ENCODE measurements at places on chromosomes 1 and 21.

DNA sequence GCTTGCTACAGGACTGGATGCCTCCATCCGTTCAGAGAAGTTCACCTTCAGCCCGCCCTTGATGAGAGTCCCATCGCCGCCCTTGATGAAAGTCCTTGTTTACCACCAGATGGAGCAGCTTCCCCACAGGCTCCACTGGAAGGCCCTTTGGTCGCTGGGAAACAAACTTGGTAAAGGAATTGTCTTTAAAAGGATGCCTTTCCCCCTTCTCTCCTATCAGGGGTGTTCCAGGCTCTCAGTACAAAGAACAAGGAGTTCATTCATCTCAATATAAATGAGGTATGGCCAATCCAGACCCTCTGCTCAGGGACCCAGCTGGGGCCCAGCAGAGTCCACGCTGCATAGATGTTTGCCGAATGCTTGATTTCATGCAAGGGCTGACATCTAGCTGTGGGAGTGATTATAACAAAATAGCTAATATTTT, 50.8 kb downstream of the CAPN9 start:
- no peak for DNase-seq

DNA sequence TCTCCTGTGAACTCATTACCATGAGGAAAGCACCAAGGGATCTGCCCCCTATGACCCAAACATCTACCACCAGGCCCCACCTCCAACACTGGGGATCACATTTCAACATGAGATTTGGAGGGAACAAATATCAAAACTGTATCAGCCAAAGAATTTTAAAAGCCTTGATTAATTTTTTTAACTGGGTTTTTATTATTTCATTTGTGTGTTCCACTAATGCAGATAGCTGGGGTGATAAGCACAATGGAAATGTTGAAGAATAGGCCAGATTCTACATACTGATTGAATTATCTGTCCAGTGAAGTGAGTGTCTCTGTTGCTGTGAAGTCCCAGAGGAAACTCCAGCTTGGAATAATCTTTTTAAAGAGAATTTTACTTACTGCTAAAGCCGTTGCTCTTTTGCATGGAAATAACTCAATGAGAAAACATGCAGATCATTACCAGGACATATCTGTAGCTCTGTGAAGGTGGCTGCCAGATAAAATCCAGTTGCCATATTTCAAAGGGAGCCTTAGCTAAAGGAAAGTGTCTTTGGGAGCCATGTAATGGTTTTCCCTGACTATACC, 44.4 kb upstream of the DHCR24 start:
- no peak for DNase-seq

GRCh38 chr1:47699492-47700235, 261.8 kb downstream of the FOXD2 start:
- no peak for DNase-seq

DNA sequence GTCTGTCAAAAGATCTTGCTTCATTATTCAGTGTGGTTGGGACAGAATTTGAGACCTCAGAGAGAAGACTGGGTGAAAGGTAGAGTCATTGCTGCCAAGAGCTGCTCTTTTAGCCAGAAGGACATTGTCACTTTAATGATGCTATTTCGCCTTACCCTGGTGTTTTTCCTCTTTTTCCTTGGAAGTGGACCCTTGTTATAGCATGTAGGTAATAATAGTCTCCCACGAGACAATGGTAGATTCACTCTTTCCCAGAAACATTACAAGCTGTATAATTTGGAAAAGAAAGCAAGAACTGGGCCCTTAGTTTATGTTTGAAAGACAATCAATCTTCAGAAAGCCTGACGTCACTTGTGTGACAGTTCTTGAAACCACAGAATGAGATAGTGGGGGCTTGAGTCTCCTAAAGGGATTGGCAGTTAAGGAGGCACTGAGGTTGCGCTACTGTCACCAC, 3.8 kb downstream of the SERTAD4 start:
- no peak for DNase-seq

DNA sequence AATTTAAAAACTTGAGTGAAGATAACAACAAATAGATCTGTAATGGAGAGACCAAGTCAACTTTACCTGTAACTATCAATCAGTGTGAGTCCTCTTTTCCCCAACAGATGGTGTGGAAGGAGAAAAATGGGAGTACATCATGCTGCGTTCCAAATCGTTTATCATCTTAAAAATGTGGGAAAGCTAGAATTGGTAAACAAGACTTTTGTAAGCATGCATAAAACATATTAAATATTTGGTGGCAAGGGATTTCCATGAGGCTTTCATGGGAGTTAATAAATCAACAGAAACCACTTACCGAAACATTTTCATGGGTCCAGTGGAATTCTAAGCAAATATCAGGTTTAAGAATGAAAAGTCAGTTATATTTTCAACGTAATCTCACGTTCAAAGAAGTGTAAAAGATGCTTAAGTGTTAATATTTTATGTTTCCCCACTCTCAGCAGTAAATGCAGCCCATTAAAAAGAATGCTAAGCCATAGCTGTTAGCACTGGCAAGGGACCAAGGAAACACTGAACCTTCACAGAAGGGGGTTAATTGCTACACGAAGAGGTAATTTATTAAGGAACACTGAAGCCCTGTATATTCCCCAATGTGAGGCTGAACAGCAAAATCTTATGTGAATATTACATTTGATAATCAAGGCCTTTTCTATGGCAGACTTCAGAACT, 117.0 kb downstream of the ZC3H11B start:
- no peak for DNase-seq

- no peak for DNase-seq
Measured at GRCh38 chr1:165407398-165407797, 37.5 kb downstream of the RXRG start.

- DNase-seq, result peak; percentile 57
Measured at GRCh38 chr1:27418326-27419185, 26.1 kb downstream of the GPR3 start.

DNA sequence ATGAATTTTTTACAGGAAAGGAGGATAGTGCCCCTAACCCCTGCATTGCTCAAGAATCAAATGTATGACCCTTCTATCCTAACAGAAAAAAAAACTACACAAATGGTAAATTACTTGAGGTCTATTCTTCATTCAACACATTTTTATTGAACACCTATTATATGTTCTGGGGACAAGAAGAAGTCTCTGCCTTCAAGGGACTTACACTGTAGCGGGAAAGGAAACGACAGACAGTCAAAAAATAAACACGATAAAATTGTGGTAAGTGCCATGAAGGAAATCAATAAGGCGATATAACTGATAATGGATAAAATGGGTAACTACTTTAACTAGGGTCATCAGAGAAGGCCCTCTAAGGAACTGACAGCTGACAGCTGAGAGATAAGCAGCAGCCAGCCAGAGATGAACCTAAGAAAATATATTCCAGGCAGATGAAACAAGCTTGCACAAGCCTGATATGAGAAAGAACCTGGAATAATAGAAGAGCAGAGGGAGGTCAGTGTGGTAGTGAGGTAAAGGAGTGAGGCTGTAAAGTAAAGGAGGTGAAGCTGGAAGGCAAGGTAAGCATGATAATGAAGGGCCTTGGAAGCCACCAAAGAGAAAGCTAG, 66.4 kb downstream of the PHTF1 start:
- no peak for DNase-seq

- DNase-seq, result no peak
Measured at GRCh38 chr1:200793677-200794076, 55.0 kb downstream of the CAMSAP2 start.

- no peak for DNase-seq
Measured at GRCh38 chr1:84073266-84073665, 70.8 kb upstream of the PRKACB start.

DNA sequence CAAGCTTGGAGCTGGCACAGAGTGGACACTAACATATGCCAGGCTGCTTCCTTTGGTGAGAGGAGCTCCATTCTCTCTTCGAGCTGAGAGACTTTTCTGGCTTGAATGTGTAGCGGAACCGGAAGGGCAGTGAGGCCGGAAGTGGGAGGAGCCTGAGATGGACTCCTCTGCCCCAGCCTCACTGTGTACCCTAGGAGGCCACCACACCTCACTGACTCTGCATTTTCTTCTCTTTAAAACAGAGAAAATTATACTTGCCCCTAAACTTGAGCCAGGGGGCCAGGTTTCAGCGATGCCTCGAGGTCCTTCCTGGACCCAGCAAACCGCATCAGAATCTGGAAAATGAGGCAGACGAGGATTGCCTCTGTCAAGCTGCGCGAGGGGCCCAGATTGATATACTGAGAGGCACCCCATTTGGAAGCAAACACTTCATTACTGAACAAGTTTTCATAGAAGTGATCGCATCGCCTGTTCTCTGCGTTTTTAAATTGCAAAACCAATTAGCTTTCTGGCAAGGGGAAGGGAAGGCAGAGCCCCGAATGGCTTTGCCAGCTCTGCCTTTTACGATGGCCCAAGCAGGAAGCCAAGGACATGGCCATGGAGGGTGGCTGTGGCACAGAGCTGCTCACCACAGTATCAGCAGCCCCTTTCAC, 708.1 kb downstream of the PTPRU start:
- DNase-seq, result no peak

DNA sequence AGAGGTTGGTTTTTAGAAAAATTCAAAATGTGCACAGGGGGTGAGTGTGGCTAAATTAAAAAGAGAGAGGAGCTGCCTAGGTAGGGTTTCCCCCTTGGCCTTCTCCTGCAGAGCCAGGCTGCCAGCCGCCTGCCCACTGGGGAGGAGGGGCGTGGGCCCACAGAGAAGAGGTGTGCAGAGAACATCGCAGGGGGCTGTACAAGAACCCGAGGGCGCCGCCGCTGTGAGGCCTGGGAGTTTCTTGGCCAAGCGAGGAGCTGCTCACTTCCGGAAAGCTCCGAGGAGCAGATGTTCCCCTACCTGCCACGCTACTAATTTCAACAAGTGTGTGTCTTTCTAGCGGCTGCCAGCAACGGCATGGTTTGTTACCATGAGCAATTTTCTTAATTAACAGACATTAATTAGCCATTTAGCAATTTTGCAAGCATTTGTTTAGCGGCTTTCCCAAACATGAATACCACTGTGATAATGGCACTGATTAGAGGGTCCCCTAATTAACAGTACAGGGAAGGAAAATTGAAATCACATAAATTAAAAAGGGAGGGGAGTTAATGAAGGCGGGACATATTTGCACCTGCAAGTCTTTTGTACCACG, 59.7 kb downstream of the MRPL37 start:
- DNase-seq, result no peak

DNA sequence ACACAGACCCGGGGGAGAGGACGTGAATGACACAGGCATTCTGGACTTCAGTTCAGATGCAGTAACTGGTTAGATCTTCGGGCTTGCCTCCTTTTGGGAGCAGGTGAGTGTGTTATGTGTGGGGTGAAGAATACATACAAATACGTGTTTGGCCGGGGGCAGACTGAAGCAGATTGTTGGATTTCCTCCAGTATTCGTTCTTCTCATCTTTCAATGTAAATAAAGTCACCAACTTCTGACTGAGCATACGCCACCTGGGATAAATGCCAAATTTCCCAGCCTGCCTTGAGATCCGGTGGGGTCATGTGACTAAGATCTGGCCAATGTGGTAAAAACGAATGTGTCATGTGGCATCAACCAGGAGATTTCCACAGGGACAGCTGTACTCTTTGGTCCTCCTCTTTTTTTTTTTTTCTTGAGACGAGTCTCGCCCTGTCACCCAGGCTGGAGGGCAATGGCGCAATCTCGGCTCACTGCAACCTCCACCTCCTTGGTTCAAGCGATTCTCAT, 189.8 kb downstream of the RGS7 start:
- no peak for DNase-seq

DNA sequence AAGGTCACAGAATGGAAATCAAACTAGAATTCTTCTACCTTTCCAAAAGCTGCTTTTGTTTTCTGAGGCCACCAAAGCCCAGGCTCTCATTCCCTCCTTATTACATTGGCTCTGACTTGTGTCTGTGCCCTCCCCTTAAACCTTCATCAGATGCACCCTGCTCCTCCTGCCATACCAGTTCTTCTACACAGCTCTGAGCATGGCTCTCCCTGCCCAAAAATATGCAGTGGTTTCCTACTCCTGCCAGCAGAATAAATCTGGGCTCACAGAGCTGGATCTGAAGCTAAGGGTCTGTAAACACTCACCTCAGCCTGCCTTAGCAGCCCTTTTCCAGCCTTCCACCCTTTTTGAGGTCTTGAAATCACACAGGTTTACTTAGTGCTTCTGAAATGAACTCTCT, 55.0 kb downstream of the TTC3 start:
- DNase-seq, result no peak

GRCh38 chr1:17093822-17094393, 25.3 kb downstream of the PADI2 start:
- no peak for DNase-seq

DNA sequence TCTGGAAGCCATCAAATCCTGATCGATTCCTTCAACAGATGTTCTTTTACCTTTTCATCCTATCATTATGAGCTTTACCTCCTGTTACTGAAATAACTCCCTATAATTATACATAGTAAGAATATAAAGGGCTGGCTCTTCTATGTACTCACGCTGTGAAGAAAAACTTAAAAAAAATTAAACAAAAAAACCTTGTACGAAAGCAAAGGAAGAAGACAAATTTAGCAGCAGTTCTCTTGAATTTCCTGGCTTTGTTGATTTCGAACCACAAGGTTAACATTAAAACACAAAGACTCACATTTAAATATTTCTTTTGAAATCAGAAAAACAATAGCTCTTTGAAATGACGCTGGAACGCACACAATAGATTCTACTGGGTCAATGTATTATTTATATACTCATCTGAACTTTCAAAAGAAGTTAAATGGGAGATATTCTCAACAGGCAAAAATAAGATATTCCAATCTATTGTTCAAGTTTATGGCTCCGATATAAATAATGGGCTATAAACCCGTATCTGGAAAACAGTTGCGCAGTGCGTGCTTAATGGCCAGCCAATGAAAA, 13.6 kb upstream of the SPEN start:
- DNase-seq, result no peak

GRCh38 chr1:27872802-27873551, 633 bp downstream of the THEMIS2 start:
- DNase-seq, result peak; percentile 56

GRCh38 chr1:232557096-232557495, 72.8 kb downstream of the SIPA1L2 start:
- no peak for DNase-seq

- no peak for DNase-seq
Measured at GRCh38 chr1:220123889-220124288, 30.0 kb downstream of the IARS2 start.

- DNase-seq, result no peak
Measured at GRCh38 chr1:23184212-23184934, 15.7 kb upstream of the LUZP1 start.

DNA sequence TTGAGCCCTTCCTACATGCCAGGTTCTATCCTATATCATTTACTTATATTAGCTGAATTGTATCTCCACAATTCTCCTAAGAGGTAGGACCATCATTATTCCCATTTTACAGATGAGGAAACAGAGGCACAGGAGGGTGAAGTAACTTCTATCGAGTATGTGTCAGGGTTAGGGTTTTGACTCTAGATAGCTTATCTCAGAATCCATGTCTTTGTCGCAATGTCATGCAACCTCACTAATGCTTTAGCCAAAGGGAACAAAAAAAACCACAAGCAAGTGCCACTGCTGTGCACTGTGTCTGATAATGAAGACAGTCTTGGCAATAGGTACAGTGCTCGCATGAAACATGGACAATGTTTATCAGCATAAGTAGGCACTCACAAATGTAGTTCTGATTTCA, 95.4 kb upstream of the CLDN14 start:
- no peak for DNase-seq

Data from activated naive CD8-positive, alpha-beta T cell treated with anti-CD3 and anti-CD28 coated beads for 36 hours (primary cell).